Activated naive CD8-positive, alpha-beta T cell treated with anti-CD3 and anti-CD28 coated beads for 36 hours (primary cell): ENCODE measurements at places on chromosomes 4 and X. TPM values are rescaled to one million over a fixed set of nuclear protein-coding genes. Genes with fewer than 3 reads are reported as not detected.

TADA2B gene
- 10.3 TPM for total RNA-seq

ARHGEF6 gene
- 34.4 TPM for total RNA-seq

DNA sequence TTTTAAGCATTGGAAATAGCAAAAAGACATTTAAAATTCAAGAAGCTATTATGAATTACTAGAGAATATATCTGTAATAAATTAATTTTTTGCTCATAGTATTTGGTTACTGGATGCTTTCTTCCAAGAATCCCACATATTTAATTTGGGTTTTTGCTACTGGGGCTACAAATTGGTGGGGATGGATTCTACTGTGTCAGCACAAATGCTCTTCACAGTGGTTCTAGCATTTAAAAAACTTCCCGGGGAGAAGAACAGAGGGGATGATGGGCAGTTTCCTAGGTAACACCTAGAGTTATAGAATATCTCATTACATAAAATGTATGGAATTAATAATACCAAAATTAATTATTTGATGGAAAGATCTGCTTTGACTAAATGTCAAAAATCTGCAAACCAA is 68.9 kb upstream of the PRPS2 start:
- no peak for DNase-seq

DNA sequence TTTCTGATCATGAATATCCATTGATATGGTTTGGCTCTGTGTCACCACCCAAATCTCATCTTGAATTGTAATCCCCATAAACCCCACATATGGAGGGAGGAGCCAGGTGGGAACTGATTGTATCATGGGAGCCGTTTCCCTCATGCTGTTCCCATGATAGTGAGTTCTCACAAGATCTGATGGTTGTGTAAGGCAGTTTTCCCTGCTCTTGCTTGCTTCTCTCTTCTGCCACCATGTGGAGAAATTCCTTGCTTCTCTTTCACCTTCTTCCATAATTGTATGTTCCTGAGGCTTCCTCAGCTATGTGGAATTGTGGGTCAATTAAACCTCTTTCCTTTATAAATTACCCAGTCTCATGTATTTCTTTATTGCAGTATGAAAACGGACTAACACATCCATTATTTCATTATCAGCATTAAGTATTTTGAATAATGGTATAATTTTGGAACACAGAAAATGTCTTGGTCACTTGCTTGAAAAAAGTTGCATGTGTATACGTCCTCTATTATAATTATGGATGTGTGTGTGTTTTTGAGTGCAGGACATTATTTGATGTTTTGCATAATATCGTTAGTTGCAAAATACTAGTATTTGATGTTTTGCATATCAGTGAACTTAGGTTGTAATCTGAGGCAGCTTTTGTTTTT is 334.6 kb downstream of the PCDH10 start:
- no peak for DNase-seq

DNA sequence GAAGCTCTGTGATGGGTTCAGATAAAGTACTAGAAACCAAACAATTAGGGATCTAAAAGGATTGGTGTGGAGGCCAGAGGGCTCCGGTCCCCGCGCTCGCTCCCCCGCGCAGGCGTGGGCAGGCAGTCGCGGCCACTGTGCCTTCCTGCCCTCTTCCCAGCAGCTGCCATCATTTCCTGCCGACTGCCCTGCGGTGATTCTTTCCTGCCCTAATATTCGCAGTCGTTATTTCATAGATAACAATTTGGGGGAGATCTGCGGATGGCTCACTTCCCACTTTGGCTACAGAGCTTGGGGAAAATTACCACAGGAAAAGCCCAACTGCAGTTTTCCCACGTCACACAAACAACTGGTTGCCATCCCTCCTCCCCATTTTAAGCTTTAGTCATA is 2.2 kb downstream of the GRIA2 start:
- DNase-seq, result no peak

- no peak for DNase-seq
Measured at GRCh38 chr4:154503598-154503997, 12.0 kb upstream of the DCHS2 start.

DNA sequence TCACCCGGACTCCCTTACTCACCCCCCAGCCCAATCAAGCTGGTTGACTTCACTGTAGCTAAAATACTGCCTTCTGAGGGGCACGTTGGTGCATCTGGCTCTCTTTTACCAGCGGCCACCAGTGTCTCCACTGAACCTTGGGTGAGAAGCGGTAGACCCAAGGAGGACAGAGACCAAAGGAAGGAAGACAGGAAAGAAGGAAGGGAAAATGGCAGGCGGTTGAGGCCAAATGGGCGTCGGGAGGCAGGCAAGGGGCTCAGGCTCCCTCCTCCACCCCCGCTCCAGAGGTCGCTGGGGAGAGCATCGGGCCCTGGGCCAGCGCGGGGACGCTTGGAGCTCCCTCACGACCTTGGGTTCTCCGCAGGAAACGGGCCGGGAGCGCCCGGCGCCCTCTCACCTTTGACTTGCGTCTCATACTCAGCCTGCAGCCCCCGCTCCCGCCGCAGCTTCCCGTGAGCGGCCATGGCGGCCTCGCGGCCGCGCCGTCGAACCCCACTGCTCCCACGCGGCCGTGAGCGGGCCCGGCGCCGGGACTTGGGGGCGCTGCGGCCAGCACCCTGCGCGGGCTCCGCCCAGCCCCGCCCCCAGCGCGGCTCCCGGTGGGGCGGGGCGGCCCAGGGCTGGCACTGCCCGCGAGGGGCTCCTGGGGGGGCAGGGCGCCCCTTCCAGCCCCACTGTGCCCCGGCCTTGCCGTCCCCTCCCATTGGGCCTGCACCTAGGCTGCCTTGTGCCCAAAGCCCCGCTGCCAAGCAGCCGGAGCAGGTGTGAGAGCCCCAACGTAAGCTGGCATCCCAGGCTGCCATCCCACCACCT is at the start of gene ARHGAP4:
TSS of gene ARHGAP4 (minus strand) at position 526 of the 813 bp plus-strand sequence. CDS start at position 464, 62 bp downstream.
- DNase-seq, result peak; percentile 74

DNA sequence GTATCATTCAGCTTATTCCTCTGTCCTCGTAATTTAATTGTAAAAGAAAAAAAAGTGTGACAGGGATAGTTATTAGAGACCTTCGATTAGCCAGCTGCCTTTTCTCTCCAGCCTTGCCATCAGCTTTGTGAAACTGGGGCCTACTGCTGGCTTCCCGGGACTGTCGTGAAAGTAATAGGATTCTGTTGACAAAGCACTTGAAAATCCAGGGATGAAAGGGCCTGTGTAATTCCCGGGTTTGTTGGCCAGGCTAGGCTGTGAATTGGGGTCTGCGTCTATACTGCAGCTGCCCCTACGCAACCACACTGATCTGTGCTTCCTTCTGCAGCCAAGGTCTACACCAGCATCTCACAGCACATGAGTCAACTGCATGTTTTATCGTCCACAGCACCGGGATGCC is 120.4 kb upstream of the SCML1 start:
- DNase-seq, result no peak

- DNase-seq, result no peak
Measured at GRCh38 chr4:90071289-90072235, 55.6 kb upstream of the CCSER1 start.
